ENCODE measurements at places on chromosomes 3 and 15.

GRCh38 chr3:71397726-71398125, 185.8 kb downstream of the FOXP1 start:
- DNase-seq = no peak

DNA sequence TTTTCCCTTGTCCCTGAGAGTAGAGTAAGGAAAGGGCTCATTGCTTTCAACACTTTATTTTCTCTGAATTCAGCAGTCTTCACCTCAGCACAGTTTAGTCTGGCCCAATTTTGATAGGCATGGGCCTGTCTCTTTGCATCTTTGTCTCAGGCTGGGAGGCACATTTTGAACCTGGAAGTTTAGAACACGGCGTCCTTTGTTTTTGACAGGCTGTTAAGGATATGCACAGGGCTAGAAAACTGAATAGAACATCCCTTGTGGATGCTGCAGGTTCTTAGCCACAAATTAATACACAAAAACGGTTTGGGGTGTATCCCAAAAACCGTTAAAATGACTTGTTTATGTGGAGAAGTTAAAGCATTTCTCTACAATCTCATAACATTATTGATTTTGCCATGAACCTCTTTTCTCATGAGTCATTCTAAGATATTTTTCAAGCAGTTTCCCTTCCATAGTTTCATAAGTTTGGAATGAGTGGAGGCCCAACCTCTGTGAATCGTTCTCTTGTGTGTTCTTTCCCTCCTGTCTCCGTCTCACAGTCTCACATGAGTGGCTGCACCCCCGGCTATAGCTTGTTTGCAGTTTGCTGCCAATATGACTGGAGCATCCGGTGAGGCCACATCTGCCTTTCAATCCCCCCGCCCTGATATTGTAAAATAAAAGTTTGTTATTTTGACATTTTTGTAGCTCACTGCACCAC, 192.9 kb upstream of the EIF1B start:
- no peak for DNase-seq

DNA sequence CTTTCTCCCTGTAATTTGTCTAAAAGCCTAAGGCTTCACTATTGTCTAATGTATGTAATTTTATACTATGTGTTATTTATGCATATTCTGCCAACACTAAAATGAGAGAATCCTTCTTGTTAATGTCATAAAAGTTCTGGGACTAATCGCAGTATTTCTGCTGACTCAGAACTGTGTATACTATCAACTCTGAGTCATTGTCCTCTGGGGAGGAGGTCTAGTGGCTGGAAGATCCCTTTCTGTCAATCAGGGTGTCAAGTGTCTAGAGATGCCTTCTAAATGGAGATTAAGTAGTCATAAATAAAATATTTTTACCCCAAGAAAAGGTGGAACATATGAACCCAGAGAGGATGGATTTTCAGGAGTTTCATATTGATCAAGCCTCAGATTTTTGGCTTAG, 473.4 kb downstream of the AGBL1 start:
- no peak for DNase-seq

GRCh38 chr3:187958432-187959003, 195.4 kb upstream of the LPP start:
- DNase-seq = no peak

DNA sequence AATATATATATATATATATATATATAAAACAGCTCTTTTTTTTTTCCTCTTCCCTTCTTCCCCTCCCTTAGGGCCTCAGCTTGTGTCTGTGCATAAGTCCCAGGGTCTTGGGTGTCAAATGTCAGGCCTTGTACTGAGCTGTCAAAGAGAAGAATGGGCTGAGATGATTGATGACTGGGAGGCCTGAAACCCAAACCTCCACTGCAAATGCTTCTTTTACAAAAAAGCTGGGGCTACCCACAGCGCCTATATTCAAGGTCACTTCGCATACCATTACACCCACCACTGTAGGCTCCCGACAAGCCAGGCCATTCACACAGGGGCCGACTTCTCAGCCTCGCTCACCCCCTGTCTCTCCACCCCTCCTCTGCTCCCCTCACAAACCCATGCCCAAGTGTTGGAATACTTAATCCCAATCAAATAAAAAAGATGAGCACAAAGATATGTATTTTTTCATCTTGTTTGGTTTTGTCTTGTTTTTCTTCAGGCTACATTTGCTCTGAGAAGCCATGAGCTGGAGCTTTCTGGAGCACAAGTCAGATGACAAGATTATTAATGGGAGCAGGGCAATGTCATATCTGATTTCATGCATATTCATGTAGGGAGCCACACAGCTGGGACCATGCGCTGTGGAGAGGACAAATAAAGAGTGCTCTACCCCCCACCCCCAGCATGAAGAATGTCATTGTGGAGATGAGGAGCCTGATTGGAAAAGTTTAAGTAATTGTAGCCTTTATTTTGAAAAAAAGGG, 614.4 kb upstream of the NR2F2 start:
- no peak for DNase-seq

- DNase-seq = no peak
Measured at GRCh38 chr3:144351011-144351410, 379.4 kb downstream of the DIPK2A start.

Data from stimulated activated CD4-positive, alpha-beta T cell treated with anti-CD3 and anti-CD28 coated beads, TNF-alpha, amount 100 ng/mL, for 24 hours (primary cell).